ENCODE measurements at places on chromosomes 6 and 20. TPM values are rescaled to one million over a fixed set of nuclear protein-coding genes. Genes with fewer than 3 reads are reported as not detected.

The PTGIS gene
- total RNA-seq, result not detected

The GLP1R gene
- total RNA-seq, result not detected

The PFDN4 gene
- 16.5 TPM for total RNA-seq

The ACAT2 gene
- 87.9 TPM for total RNA-seq

The HTR1E gene
- not detected for total RNA-seq

The CDH26 gene
- total RNA-seq, result 1.4 TPM

The TBXT gene
- total RNA-seq, result 0.10 TPM

The TGM3 gene
- not detected for total RNA-seq

GRCh38 chr20:37419307-37419706, 73.4 kb downstream of the SRC start:
- no peak overlapping the region for H3K27ac ChIP-seq
- DNase-seq, result no peak
- H3K4me1 ChIP-seq, result no peaks in the 10 kb centered on the region
- no peaks in the 10 kb centered on the region for H3K36me3 ChIP-seq
- H3K4me3 ChIP-seq, result no peak overlapping the region
- peaks cover 19% of the 10 kb centered on the region for H3K27me3 ChIP-seq

GRCh38 chr6:35710241-35710847, 21.6 kb upstream of the FKBP5 start:
- H3K27ac ChIP-seq, result no peak overlapping the region
- H3K36me3 ChIP-seq, result no peaks in the 10 kb centered on the region
- DNase-seq, result no peak
- H3K27me3 ChIP-seq, result no peaks in the 10 kb centered on the region

GRCh38 chr6:153476243-153476642, 345.2 kb upstream of the RGS17 start:
- no peaks in the 10 kb centered on the region for H3K27me3 ChIP-seq
- no peaks in the 10 kb centered on the region for H3K36me3 ChIP-seq

DNA sequence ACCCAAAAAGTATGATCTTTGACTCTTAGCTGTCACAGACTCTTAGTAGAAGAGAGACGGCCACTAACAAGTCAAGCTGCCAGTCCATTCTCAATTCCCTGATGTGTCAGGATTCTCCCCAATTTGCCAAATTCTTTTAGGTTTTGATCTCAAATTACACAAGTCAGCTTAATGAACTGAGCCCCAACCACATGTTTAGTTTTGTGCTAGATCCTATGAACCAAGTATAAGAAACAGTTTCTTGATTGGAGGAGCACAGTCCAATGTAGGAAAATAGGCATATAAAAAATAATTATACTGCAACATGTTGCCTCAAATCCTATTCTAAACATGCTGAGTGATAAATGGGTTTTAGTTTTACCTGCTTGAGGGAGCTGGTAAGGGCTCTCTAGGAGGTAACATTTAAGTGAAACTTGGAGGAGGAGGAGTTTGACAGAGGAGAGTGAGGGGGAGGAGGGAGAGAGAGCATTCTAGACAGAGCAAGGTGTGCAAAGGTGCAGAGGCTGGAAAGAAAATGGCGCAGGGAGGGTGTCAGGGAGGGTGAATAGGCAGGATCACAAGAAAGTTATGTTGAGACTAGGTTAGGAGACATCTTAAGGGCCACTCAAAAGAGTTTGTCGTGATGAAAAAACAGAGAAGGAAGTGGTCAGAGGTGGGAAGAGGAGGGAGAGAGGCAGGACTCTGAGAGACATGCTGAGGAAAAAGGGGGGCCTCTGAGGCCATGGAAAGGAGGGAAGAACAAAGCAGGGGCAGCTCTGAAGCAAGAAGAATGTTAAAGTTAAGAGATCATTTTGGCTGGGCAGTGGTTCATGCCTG, 22.8 kb upstream of the FAM83C start:
- H3K4me3 ChIP-seq, result no peak overlapping the region
- peaks cover 34% of the 10 kb centered on the region for H3K36me3 ChIP-seq
- no peak for DNase-seq
- H3K27ac ChIP-seq, result no peak overlapping the region
- H3K4me1 ChIP-seq, result peaks cover 3% of the 10 kb centered on the region
- no peaks in the 10 kb centered on the region for H3K27me3 ChIP-seq

- no peak overlapping the region for H3K4me3 ChIP-seq
- H3K4me1 ChIP-seq, result no peaks in the 10 kb centered on the region
- no peak for DNase-seq
- no peaks in the 10 kb centered on the region for H3K27me3 ChIP-seq
- peaks cover 25% of the 10 kb centered on the region for H3K36me3 ChIP-seq
- no peak overlapping the region for H3K27ac ChIP-seq
Observed at GRCh38 chr6:38091613-38092012, 272.1 kb downstream of the ZFAND3 start.

DNA sequence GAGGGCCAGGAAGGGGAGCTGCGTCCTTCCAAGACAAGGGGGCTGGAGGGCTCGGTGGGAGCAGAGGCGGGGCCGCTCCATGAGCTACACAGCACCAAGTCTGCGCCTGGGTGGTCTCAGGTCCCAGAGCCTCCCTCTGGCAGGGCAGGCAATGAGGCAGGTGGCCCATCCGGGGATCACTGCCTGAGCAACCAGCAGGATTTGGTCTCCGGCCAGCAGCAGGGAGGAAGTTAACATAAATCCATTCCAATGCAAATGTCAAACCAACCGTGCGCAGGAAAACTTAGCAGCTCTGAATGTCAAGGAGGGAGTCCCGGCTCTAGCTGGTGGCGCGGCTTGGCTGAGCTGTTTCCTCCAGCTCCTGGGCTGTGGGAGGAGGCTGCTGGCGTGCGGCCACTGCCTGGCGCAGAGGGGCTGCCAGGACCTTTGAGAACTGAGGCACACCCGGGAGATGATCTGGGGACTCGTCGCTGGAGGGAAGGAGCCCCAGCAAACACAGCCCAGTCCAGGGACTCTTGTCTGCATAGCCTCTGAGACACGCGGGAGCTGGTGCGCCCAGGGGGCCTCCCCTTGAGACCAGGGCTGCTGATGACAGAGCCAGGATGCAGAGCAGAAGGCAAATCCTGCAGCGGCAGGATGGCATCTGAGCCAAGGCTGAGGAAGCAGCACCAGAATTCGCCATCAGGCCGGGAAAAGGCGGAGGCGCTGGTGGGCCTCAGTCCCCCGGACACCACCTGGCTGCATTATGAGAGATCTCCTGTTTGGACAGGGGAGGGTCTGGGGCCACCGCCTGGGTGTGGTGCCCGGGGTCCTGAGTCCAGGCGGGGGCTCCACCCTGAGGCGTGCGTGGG, 33.1 kb upstream of the CHRNA4 start:
- no peak for DNase-seq
- H3K27me3 ChIP-seq, result peaks cover 9% of the 10 kb centered on the region
- no peaks in the 10 kb centered on the region for H3K36me3 ChIP-seq
- no peak overlapping the region for H3K27ac ChIP-seq
- no peak overlapping the region for H3K4me3 ChIP-seq

DNA sequence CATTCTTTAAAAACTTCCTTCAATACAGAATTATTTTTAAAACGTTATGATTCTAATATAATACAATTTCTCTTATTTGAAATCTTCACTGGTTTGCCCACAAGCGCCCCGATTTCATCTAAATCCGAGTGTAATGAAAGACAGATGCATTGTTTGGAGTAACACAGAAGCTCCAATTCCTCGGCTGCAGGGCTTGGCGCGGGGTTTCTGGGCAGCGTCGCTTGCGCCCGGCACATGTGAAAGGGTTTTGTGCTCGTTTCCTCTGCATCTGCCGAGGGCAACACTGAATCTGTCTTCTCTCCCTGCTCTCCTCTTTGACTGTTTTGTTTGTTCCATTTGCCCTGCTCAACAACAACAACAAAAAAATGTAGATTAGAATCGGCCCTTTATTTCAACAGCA, 248.6 kb upstream of the QKI start:
- no peaks in the 10 kb centered on the region for H3K4me1 ChIP-seq
- peaks cover 2% of the 10 kb centered on the region for H3K27me3 ChIP-seq
- no peak overlapping the region for H3K4me3 ChIP-seq
- no peak for DNase-seq

- H3K27me3 ChIP-seq, result peaks cover 29% of the 10 kb centered on the region
- DNase-seq, result no peak
- no peaks in the 10 kb centered on the region for H3K4me1 ChIP-seq
- H3K27ac ChIP-seq, result no peak overlapping the region
- H3K4me3 ChIP-seq, result no peak overlapping the region
Observed at GRCh38 chr20:21433329-21433890, 36.1 kb upstream of the NKX2-4 start.

DNA sequence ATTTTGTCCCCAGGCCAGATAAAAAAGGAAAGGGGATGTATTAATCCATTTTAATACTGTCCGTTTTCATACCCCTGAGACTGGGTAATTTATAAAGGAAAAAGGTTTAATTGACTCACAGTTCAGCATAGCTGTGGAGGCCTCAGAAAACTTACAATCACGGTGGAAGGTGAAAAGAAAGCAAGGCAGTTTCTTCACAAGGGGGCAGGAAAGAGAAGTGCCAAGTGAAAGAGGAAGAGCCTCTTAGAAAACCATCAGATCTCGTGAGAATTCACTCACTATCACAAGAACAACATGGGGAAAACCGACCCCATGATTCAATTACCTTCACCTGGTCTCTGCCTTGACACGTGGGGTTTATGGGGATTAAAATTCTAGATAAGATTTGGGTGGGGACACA, 152.5 kb downstream of the IBTK start:
- DNase-seq, result no peak
- no peak overlapping the region for H3K27ac ChIP-seq
- H3K36me3 ChIP-seq, result no peaks in the 10 kb centered on the region
- H3K4me1 ChIP-seq, result no peaks in the 10 kb centered on the region
- no peak overlapping the region for H3K4me3 ChIP-seq

DNA sequence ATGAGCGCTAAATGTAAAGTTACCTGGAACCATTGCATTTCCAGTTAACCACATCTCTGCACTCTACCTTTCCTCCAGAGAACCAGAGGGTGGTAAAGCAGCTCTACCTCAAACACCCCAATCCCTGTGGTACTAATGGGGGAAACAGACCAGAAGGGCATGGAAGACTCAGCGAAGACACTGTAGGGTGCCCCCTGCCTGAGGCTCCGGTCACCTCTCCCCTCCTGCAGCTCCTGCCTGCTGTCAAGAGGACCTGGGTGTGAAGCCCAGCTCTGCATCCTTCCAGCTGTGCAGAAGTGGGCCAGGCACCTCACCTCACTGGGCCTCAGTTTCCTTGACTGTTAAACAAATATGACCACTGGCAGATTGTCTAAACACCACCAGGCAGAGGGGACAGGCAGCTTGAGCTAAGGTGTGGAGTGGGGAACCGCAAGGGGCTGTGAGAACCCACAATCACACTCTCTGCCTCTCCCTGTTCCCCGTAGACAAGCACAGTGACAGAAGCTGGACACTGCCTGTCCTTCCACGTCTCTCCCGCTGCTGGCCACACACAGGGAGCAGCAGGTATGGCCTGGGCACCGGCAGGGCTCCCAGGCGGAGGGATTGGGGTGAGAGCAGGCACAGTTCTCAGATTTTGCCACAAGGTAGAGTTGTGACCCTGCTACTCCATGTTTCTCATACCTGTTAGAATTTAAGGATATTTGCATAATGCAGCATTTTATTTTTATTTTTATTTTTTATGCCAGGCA, 9.1 kb upstream of the BPIFA2 start:
- no peak overlapping the region for H3K4me3 ChIP-seq
- H3K4me1 ChIP-seq, result no peaks in the 10 kb centered on the region
- no peak for DNase-seq
- H3K27me3 ChIP-seq, result peaks cover 19% of the 10 kb centered on the region
- no peaks in the 10 kb centered on the region for H3K36me3 ChIP-seq
- H3K27ac ChIP-seq, result no peak overlapping the region

- peaks cover 7% of the 10 kb centered on the region for H3K4me1 ChIP-seq
- no peak overlapping the region for H3K4me3 ChIP-seq
- H3K27ac ChIP-seq, result no peak overlapping the region
- H3K36me3 ChIP-seq, result peaks cover 91% of the 10 kb centered on the region
- no peaks in the 10 kb centered on the region for H3K27me3 ChIP-seq
- no peak for DNase-seq
Observed at GRCh38 chr20:24977336-24977735, 15.2 kb downstream of the APMAP start.

DNA sequence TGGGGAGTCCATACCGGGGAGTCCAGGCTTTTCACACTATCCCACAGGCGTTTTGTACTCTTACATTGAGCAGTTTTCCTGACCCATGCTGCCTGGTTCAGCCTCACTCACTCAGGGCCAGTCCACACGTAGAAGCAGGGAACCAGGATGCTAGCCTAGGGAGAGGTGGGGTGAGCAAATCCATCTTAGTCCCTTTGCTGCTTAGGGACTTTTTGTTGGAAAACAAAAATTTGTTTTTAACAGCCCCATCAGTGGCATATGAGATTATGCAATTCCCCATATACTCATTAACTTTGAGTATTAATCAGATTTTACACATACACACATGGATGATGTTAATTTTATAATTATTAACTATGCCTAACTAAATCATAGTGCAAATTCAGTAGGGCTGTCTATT, 84.2 kb downstream of the EZR start:
- H3K36me3 ChIP-seq, result peaks cover 3% of the 10 kb centered on the region
- no peak overlapping the region for H3K4me3 ChIP-seq
- no peak for DNase-seq
- no peak overlapping the region for H3K27ac ChIP-seq

DNA sequence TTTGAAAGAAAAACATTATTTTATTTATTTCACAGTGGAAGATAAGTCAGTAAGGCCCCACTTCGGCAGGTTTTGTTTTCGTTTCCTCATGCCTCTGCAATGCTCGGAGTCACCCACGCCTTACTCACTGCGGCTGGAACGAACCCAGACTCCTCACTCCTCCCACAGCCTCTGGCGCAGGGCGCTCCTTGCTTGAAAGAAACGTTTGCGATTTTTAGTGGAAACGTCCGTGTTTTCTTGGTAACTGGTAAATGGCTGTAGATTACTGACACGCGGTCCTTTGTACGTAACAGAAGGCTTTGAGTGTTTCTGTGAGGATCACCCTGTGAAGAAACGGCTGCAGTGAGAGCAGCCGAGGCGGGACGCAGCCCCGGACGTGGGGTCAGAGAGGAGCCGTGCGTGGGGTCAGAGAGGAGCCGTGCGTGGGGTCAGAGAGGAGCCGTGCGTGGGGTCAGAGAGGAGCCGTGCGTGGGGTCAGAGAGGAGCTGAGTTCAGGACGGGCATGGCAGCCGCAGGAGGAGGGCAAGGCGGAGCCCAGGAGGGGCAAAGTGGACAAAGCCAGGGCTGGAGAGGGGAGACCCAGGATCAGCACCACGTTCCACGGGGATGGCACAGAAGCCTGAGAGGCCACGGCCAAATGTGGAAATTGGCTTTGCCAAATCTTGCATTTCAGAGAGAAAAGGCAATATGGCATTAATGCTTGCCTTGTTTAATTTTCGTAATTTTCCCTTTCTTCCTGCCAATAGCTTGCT, 198.6 kb upstream of the THBS2 start:
- DNase-seq, result no peak
- H3K4me1 ChIP-seq, result no peaks in the 10 kb centered on the region
- no peaks in the 10 kb centered on the region for H3K36me3 ChIP-seq
- H3K4me3 ChIP-seq, result no peak overlapping the region
- no peak overlapping the region for H3K27ac ChIP-seq
- no peaks in the 10 kb centered on the region for H3K27me3 ChIP-seq
